Tibial nerve (tissue), 4 donors: ENCODE measurements at places on chromosomes 11 and 22. TPM values are rescaled to one million over a fixed set of nuclear protein-coding genes. Genes with fewer than 3 reads are reported as not detected.

Gene C11orf97
- not detected for total RNA-seq

- no peak for DNase-seq
Observed at GRCh38 chr22:49513358-49513851, 314.3 kb downstream of the BRD1 start.

GRCh38 chr11:20844216-20844615 is 174.8 kb downstream of the NELL1 start:
- no peak for DNase-seq

- no peak for DNase-seq
Observed at GRCh38 chr11:17772704-17773600, 38.4 kb downstream of the KCNC1 start.

- no peak for DNase-seq
Observed at GRCh38 chr11:94325681-94326080, 21.3 kb downstream of the IZUMO1R start.

DNA sequence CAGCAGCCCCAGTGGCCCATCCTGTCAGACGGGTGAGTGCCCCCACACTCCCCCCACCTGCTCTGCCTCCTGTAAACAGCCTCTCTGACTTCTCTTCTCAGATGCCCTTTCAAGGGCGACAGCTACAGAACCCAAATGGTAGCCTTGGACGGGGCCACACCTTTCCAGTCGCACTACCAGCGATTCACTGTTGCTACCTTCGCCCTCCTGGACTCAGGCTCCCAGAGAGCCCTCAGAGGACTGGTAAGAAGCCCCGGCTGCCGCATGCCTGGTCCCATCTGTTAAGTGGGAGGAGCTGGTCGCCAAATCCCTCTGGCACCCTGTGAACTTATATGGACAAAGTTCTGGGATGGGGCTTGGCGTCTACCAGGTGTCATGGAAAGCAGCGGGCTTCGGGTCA is 6.2 kb downstream of the ZP1 start:
- DNase-seq, result no peak

GRCh38 chr11:31995525-31996094 is 95.3 kb upstream of the RCN1 start:
- no peak for DNase-seq

DNA sequence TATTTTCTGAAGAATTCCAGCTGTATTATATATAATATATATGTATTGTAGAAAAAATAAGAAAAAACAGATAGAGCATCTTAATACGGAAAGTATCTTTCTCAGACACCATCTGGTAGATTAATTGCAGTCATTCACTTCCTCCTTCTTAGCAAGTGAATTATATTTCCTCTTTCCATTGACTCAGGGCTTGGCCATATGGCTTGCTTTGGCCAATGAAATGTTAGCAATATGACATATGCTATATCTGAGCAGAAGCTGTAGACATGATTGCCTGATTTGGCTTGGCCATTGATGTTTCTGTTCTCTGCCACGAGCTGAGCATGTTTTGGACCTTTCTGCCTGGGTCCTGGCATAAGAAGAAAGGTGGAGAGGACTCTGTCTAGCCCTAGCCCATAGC is 34.4 kb upstream of the ZBED5 start:
- DNase-seq, result no peak

DNA sequence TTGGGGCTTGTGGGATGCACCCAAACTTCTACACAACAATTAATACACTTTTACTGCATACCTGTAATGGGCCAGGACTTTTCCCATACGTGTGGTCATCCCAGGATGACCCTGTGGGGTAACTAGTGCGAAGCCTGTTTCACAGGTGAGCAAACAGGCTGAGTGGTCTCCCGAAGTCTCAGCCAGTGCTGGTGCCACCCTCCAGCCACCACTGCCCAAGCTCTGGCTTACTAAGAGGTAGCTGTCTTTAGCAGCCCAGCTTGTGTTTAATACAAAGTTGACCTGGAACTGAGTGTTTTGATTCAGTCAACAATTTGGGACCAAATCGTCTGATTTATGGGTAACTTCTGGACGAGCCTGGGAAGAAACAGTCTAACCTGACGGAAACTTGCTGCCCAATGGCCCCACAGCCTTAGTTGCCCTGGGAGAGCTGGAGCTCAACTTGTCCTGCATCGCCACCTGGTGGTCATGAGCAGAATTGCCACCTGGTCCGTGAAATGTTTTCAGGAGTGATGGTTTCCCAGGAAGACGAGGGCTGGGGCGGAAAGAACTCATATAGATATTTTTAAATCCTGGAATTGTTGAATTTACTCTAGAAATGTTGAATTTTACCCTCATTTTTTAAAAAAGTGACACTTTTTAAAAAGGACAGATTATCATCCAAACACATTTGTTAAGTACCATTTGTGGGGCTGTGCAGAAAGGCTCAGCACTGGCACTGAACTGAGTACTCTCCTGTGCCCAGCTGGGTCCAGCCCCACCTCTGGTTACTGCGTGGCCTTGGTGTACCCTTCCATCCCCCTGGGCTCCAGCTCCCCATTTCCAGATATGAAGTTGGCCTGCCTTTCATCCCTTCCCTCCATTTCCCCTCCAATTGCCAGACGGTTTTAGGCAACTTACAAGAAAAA is 95.5 kb upstream of the PARVA start:
- peak; percentile 95 for DNase-seq

Gene C22orf42
- total RNA-seq, result not detected

DNA sequence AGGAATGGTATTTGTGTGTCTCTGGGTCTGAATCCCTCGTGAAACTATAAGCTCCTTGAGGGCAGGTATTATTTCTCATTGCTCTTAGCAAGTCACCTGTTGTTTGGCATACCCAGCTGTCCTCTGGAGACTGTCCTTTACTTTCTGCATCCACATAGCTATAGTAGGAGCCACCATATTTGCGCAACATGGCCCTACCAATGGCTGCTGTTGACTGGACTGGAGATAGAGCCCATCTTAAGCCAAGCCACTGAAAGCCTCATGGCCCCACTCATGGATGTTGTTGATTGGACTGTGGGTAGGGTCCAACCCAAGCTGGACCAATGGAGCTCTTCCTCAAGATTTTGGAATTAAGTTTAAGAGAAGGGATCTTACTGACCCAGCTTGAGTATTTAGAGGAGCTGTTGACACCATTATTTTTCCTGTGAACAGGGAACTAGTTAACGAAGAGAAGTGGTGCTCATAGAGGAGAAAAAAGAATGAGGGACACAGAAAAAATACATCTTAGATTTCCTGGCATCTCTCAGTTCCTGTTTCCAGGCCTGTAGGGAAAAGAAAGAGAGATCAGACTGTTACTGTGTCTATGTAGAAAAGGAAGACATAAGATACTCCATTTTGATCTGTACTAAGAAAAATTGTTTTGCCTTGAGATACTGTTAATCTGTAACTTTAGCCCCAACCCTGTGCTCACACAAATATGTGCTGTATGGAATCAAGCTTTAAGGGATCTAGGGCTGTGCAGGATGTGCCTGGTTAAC is 47.2 kb downstream of the LRRC74B start:
- no peak for DNase-seq
